ENCODE measurements at places on chromosomes 5 and 9.

DNA sequence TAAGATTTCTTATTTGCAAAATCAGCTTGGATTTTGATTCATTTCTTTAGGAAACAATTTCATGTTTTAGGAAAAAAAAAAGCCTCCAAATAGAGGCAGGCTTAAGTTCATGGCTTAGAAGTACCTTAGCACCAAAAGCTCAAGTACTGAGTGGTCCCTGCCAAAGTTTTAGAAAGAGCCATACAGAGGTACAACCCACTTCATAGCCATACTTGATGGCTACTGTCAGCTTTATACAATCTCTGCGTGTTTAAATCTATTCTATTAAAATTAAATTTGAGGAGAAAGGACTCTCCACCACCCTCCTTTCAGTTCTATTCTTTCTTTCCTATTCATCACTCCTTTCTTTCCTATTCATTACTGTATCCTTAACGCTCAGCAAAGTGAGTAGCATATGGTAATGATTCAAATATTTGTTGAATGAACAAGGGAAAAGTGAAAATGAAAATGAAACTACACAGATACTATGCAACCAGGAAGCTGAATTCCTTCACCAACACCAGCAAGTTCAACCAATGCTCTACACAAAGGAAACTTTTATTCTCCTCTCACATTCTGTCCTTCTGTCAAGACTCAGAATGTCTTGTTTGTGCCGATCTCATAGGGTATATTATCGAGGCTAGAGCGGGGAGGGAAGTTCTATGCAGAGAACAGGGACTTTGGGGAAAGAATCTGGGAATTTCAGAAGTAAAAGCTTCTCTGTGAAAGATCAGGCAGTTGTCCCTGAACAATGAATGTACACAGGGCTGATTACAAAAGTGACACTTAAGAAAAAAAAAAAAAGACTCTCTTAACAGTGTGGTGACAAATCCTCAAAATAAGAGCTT, 138.6 kb upstream of the SPEF2 start:
- no peak for DNase-seq

GRCh38 chr5:13640270-13640669, 304.2 kb downstream of the DNAH5 start:
- DNase-seq, result no peak

DNA sequence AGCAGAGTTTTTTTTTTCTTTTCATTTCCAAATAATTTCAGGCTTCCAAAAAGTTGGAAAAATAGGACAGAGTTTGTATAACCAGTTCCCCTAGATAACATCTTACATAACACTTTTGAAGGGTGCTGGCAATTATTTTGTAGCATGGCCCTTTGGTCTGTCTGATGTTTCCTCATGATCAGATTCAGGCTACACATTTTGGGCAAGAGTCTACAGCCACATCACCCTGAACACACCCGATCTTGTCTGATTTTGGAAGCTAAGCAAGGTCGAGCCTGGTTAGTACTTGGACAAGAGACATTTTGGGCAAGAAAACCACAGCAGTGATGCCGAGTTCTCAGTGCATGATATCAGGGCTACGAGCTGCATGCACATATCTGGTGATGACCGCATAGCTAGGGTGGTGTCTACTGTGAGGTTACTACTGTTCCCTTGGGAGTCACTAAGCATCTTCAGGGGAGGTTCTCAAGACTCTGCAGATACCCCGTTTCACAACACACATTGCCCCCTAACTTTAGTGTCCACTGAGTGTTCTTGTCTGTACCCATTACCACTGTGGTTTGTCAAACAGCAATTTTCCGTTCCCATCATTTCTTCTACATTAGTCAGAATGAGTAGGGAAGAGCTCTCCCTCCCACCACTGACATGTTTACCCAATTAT, 86.2 kb downstream of the TTC39B start:
- DNase-seq, result no peak

DNA sequence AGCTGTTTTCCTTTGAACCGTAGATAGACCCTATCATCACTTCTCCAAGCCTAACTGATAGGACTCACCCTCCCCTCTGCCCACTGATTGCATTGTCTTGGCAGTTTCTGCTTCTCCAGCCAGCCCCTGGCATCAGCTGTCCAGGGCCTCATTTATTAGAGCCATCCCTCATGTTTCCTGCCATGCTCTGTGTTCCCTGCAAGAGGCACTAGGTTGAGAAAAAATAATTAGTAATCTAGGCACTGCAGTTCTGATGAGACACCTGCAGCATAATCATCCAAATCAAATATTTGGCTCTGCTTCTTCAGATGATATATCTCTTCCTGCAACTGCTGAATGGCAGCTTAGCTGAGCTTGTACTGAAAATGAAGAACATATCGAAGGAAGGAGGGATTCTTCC, 303.0 kb upstream of the TLE4 start:
- DNase-seq, result no peak

- DNase-seq, result no peak
These were observed 27.5 kb downstream of the PTGES2 start for GRCh38 chr9:128099932-128100491.
